ENCODE measurements at places on chromosomes 13 and 19. TPM values are rescaled to one million over a fixed set of nuclear protein-coding genes. Genes with fewer than 3 reads are reported as not detected.

Gene ACP7
- not detected for total RNA-seq

- no peak for DNase-seq
These were observed 912 bp downstream of the SSC5D start for GRCh38 chr19:55488986-55489710.

Gene CYP2F1
- total RNA-seq, result not detected

DNA sequence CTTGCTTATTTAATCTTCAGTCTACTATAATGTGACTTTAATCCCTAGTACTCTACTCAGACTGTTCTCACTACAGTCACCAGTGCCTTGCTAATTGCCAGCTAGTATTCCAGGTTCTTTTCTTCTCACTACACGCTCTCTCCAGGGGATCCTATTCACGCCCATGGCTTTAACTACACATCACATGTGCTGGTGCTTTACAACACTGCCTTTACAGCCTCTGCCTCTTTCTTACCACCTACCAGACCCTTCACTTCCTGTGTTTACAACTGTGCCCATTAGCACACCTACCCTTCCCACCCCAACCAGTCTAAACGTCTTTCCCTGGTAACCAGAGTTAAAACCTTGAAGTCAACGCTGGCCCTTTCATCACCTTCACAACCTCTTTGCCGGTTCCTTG lies 249.5 kb downstream of the DNAJC15 start:
- no peak for DNase-seq

GRCh38 chr19:49212016-49212701 lies 54.6 kb downstream of the TRPM4 start:
- DNase-seq, result no peak

Gene CLEC11A
- 4.5 TPM for total RNA-seq

- no peak for DNase-seq
These were observed 13.4 kb upstream of the SLC44A2 start for GRCh38 chr19:10611907-10612306.

DNA sequence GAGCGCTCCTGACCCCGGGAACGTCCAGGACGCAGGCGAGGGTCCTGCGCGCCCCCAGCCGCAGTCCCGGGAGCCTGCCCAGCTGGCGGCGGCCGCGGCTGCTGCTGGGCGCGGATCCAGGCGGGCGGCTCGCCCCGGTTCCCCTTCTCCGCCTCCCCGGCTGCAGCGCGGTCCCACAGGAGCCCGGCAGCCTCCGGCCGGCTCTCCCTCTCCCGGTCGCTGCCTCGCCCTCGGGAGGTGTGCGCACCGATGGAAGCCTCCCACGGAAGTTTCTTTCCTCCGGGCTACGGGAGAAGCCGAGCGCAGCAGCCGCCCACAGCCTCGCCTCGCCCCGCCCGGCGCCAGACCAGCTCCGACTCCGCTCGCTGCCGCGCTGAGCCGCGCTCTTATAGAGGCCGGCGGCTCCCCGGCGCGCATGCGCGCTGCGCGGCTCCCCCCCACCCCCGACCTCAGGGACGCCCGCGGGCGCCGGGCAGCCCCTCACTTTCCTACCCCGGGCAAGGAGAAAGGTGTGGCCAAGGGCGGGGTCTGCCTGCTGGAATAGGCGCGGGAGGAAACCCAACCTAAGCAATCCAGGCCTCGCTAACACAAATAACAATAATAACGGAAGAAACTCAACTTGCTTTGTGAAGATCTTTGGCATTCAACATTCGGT lies at the start of gene SHISA2:
Gene SHISA2 (minus strand): TSS at position 360 of the 655 bp plus-strand sequence. CDS start 1,041 bp downstream, outside the sequence.
- peak; percentile 18 for DNase-seq

Gene MRPL4
- 48.9 TPM for total RNA-seq

Gene CYP2A6
- total RNA-seq, result 1.4 TPM

- peak; percentile 86 for DNase-seq
These were observed 8.9 kb upstream of the CCDC9 start for GRCh38 chr19:47247308-47247990.

DNA sequence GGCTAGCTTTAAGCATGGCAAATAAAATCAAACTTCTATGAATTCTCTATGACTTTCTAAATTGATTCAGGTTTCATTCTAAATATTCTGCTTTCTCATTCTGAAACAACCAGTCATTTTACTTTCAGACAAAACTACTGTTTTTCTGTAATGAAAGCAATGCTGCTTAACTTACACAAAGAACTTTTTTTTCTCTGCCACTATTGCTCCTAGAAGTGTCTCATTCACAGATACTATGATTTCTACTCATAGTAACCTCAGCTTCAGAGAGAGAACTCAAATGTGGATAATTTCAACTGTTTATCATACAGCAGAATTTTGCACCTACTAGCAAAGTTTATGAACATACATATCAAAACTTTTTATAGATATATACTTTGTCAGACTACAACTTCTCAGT lies 724.6 kb downstream of the SLITRK5 start:
- DNase-seq, result no peak

Gene ARRDC5
- total RNA-seq, result 0.15 TPM

DNA sequence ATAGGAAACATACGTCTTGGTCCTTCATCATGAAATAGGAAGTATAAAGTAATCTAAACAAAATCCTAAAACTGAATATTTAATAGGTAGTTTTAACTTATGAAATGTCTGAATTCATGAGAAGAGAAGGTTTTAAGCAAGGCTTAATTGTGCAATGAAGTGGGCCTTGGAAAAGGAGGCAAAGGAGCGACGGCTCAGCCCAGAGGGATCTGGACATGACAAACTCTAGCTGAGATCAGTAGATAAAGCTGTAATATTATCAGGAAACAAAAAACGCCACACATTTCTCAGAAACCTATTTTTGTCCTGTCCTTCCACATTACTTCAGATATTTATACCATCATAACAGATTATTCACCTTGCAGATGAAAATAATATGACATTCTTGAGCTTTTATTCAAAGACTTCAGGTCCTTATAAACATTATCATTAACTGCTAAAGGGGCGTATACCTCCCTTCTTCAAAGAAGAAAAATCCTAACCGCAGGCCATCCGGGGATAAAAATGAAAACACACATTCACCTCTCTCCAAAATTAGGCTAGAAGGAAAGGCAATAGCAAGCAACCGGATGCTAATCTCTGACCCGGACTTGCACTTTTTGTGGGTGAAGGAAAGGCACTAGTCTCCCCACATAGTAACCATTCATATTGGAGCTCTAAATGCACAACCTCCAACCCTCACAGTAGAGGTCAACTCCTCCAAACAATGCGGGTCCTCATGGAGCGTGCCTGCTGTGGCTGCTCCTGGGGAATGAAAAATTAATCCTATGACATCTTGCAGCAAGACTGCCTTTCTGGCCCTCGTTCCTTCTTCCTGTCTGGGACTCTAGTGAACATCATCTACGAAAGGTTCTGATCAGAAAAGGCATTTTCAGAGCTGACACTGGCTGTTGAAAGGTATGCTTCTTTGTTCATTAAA lies 108.8 kb downstream of the TBC1D4 start:
- DNase-seq, result no peak

DNA sequence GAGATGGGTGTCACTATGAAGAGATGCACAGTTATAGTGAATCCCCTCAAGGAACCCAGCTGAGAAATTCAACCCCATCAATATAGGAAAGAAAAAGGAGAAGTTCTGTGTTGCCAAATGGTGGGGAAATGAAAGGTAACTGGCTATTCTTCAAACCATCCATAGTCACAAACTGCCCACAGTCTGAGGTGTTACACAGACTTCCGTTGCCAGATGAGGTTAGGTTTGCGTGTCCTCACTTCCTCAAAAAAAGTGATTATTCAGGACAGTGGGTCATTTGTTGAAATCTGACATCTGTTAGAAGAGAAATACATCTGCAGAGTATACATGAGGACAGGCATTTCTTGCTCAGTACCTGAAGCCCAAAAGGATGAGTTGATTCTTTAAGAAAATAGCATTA lies 9.0 kb downstream of the SIGLEC5 start:
- DNase-seq, result no peak

GRCh38 chr19:6730153-6730804 lies 7.1 kb downstream of the GPR108 start:
- peak; percentile 97 for DNase-seq

GRCh38 chr19:6828306-6828697 lies 55.8 kb downstream of the VAV1 start:
- no peak for DNase-seq

DNA sequence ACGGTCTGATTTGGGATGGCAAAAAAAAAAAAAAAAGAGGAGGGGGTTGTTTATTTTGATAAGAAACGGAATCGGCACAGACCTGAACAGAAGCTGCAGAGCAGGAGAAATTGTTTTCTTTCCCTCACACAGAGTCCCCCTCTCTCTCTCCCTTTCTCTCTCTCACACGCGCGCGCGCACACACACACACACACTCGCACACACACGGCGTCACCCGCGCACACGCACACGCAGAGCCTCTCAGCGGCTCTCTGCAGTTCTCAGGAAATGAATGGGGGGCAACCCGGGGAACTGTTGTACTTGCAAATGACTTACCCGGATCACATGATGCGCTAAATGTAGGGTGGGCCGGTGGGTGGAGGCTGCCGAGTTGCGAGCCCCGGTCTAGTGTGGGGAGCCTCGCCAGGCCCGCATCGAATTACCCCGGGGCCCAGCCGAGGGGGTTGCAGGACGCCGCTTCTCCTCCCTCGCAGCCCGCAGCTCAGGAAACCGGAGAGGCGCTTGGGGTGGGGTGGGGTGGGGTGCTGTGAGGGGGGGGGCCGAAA lies 475 bp downstream of the KLF12 start:
- DNase-seq, result peak; percentile 82

Gene ZNF554
- total RNA-seq, result 3.0 TPM

DNA sequence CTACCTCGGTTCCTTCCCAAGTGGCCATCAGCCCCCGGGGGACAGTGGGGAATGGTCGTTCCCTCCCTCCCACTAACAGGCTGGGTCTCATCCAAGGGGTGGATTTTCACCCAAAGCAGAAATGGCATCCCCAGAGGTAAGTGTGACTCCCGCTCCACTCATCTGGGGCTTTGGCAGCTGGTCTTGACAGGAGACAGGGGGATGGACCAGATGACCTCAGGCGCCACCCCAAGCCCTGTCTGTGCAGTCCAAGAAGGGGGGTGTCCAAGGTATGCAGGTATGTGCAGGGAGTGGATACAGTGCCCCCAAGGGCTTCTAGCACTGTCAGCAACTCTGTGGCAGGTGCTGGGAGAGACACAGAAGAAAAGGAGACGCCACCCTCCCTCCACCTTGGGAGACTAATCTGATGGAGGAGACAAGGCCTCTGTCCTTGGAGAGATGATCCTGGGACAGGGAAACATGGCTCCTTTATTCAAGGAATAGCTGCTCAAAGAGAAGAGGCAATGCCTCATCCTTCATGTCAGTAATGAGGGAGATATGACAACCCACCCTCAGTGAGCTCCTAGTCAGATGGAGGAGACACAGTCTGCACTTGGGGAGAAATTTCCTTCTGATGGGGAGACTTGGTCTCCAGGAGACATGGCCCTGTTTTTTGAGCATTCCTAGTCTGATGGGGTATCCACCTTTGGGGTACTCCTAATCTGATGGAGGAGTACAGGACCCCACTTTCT lies 7.7 kb downstream of the CEACAM16 start:
- no peak for DNase-seq

- no peak for DNase-seq
These were observed 72.4 kb upstream of the CLDN10 start for GRCh38 chr13:95480131-95480545.

DNA sequence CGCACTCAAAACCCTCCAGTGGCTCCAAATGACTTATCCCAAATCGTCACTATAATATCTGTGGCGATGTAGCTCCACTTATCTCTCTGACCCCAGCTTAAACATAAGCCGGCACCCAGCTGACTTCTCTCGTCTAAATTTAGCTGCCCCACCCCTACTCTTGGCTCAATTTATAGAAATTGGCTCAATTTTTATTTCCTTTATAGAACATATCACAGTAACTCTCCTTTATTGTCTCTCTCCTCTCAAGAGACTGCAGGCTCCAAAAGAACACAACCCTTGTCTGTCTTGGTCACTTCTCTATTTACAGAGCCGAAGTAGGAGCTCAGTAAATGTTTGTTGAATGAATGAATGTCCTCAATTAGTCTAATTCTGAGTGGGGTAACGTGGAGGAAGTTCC lies 805 bp downstream of the ZNF784 start:
- no peak for DNase-seq
